ENCODE measurements at places on chromosomes 2 and 18.

DNA sequence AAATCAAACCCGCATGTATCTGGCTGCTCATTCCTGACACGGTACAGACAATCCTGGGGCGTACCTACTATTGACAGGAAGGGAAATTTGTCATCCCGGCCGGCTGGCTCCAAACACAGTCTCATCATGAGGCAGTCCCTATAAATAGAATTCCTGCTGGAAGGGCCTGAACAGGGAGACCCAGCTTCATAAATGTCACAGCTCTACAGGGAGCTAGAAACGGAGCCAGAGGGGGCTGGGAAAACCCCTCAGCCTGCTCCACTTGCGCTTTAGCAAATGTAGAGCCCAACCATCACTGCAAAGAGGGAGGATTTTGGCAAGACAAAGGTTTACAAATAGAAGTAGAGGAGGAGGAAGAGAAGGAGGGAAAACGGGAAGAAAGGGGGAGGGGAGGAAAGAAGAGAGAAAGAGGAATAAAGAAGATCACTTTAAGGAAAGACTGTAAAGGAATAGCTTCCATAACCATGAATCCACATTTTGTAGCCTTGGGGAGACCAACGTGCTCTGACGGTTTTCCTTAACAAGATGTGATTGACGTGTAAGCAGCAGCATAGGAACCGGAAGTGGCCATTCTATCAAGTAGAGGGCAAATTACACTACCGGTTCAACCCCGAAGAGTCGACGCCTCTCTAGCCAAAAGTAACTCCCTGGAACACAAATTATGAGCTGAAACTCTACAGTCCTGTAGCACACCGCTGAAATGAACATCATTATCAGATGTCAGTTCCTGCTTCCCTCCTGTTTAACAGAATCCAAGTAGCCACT, 56.8 kb upstream of the TTN start:
- peak; percentile 64 for DNase-seq

DNA sequence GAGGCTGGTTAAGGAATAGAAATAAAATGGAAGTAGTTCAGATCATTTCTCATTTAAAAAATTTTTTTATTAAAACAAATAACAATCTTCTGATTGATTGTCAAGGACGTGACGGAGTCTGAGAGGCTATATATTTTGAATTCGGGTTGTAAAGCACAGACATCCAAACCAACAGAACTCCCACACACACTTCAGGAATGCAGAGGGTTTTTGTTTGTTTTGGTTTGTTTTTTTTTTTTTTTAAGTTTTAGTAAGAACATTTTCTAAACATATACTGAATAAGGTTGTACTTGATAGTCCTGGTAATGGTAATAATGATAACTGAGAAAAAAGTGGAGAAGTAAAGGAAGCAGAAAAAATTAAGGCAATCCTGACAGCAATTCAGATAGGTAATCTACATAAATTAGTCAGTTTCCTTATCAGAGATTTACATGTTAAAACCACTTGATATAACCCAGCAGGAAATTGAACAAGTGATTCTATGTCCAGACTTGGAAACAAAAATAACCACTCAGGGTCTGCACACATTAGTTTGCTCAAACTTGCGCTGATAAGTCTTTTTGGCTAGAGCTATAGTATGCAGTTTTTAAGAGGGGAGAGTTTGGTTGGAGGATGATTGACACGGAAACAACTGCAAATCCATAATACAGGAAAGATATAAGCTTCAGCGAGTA, 51.5 kb upstream of the CTAGE1 start:
- DNase-seq, result no peak

- no peak for DNase-seq
These were observed 37.5 kb downstream of the ITGB1BP1 start for GRCh38 chr2:9385841-9386240.

DNA sequence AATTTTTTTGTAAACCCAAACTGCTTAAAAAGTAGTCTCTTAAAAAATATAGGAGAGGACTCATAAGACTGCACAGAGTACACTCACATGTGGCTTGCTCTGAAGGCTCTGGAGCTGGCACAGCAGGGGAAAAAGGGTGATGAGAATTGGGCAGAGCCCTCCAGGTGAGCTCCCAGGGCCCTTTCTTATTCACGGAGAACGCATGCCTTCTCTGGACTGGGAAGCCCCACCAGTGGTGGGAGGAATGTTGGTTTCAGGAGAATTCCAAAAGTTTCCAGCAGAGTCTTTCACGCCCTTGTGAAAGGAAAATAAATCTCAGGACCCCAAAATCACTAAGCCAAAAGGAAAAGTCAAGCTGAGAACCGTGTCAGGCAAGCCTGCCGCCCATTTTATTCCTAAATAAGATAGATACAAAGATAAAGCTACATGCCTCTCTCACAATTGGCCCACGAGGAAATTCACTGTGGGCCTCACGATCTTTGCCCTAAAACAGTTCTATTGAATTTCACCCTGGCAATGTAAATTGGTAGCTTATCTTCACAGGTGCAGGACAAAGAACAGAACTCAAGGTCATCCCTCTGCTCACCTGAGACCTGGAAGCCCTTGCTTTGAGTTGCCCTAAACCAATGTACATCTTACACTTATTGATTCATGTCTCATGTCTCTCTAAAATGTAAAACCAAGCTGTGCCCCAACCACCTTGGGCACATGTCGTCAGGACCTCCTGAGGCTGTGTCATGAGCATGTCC, 15.5 kb upstream of the MC5R start:
- DNase-seq, result no peak

DNA sequence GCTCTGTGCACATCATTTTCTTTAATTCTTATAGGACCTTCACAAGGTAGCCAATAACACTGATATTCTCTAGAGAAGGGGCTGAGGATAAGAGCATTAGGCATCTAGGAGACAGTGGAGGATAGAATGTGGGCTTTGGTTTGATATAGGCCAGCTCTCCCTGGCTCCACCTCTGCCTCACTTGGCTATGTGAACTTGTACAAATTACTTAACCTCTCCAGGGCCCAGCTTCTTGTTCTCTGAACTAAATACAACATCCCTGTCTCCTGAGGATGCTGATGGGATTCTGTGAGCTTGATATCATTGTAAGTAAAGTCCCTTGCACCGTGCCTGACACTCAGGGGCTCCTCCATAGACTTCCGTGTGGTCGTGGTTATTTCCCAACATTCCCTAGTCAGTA, 87.3 kb downstream of the ACOXL start:
- DNase-seq, result no peak

- peak; percentile 13 for DNase-seq
These were observed 247.9 kb upstream of the SYT4 start for GRCh38 chr18:43525169-43525568.

DNA sequence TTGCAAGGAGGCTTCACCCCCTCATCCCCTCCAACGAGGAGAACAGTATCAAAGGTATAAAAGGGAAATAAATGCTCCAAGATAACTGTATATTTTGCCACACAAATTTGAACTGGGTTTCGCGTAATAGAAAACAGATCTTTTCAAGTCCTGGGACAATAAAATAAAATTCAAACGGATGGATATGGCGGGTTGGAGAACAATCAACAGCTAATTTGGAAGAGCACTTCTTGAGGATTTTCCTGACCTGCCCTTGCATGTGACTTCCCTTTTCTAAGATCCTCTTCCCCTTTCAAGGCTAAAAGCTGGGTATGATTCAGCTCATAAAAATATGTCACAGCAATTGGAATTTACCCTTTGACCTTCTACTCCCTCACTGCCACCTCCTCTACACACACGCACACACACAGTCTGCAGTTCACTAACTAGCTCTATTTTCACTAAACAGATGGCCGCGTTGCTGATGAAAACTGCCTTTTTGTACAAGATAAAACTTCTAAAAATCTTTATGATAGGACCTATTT, 386.9 kb downstream of the FIGN start:
- DNase-seq, result peak; percentile 5

- DNase-seq, result no peak
These were observed 142.6 kb upstream of the GPC1 start for GRCh38 chr2:240292619-240293525.

- no peak for DNase-seq
These were observed 13.0 kb downstream of the VIL1 start for GRCh38 chr2:218431878-218432277.

DNA sequence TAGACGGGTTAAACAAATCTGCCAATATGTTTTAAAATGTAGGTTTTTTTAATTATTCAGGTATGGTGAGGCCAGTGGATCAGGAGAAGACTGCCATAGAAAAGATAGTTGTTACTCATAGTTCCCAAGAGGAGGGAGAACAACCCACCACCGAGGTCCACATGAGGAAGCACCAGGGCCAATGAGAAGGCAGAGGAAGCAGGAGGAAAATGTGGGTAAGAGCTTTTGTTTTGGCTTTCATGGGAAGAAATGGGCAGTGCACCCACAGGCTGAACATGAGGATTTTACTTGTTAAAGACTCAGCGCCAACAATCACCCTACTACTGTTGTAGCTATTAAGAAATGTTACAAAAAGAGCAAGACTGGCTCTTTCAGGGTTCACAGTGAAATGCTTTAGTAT, 191.8 kb upstream of the HNMT start:
- DNase-seq, result no peak

GRCh38 chr2:113351375-113352355, 72.9 kb upstream of the PAX8 start:
- no peak for DNase-seq
